ENCODE measurements at places on chromosomes 3 and 15. TPM values are rescaled to one million over a fixed set of nuclear protein-coding genes. Genes with fewer than 3 reads are reported as not detected.

Gene IL20RB
- polyA plus RNA-seq = 1.8 TPM

Gene TRH
- polyA plus RNA-seq = 0.03 TPM

Gene ZNF80
- not detected for polyA plus RNA-seq

Gene RHOV
- 1.5 TPM for polyA plus RNA-seq

Gene CDHR4
- 0.96 TPM for polyA plus RNA-seq

Gene KCNMB2
- not detected for polyA plus RNA-seq

Gene GOLGA8S
- 0.05 TPM for polyA plus RNA-seq

Gene ZNF660
- 2.0 TPM for polyA plus RNA-seq

Gene SPCS1
- 191 TPM for polyA plus RNA-seq

Gene RARB
- polyA plus RNA-seq = 0.15 TPM

Gene NR2E3
- 0.80 TPM for polyA plus RNA-seq

Gene MAP1A
- polyA plus RNA-seq = 0.57 TPM

Gene CHRNA7
- polyA plus RNA-seq = 11.0 TPM

Gene HSPBAP1
- polyA plus RNA-seq = 3.8 TPM

Gene SLC27A2
- polyA plus RNA-seq = 3.6 TPM

Gene EFCC1
- 0.30 TPM for polyA plus RNA-seq

Gene PRTG
- 2.1 TPM for polyA plus RNA-seq

Gene SLC6A11
- polyA plus RNA-seq = 1.5 TPM

Gene TNFSF10
- polyA plus RNA-seq = 0.06 TPM

Gene MESP2
- 1.6 TPM for polyA plus RNA-seq

Gene ACAN
- polyA plus RNA-seq = 1.2 TPM

Gene STX19
- not detected for polyA plus RNA-seq

Gene NR1I2
- 2.6 TPM for polyA plus RNA-seq

Gene IL17RB
- polyA plus RNA-seq = 13.3 TPM

Gene ATP6V1A
- polyA plus RNA-seq = 9.7 TPM

Gene ERICH6
- not detected for polyA plus RNA-seq

Gene REC114
- 0.12 TPM for polyA plus RNA-seq

Gene CADM2
- 28.3 TPM for polyA plus RNA-seq

Gene CCR2
- not detected for polyA plus RNA-seq

Gene SGO1
- 6.9 TPM for polyA plus RNA-seq

Gene C15orf61
- polyA plus RNA-seq = 2.1 TPM

Gene SNTN
- not detected for polyA plus RNA-seq

Gene UNC13C
- not detected for polyA plus RNA-seq

Gene AP3B2
- 21.8 TPM for polyA plus RNA-seq

Gene NANOGP8
- 14.5 TPM for polyA plus RNA-seq

Gene SLC24A5
- not detected for polyA plus RNA-seq

Gene AGBL1
- not detected for polyA plus RNA-seq

Gene LSM3
- 3.4 TPM for polyA plus RNA-seq
